Head of caudate nucleus (tissue), 42 donors: ENCODE measurements at places on chromosomes 12 and 14.

GRCh38 chr12:77644915-77645605, 185.6 kb upstream of the NAV3 start:
- DNase-seq = no peak

- no peak for DNase-seq
Observed at GRCh38 chr12:89024580-89024979, 327.7 kb downstream of the DUSP6 start.

GRCh38 chr12:22287776-22288621, 46.5 kb downstream of the ST8SIA1 start:
- DNase-seq = no peak

- no peak for DNase-seq
Observed at GRCh38 chr12:21065845-21066244, 65.1 kb upstream of the SLCO1B1 start.

- DNase-seq = no peak
Observed at GRCh38 chr14:98682726-98683125, 589.3 kb downstream of the BCL11B start.

- DNase-seq = no peak
Observed at GRCh38 chr14:79825046-79825521, 386.2 kb downstream of the DIO2 start.

GRCh38 chr12:128267651-128268378, 845 bp downstream of the TMEM132C start:
- DNase-seq = no peak

DNA sequence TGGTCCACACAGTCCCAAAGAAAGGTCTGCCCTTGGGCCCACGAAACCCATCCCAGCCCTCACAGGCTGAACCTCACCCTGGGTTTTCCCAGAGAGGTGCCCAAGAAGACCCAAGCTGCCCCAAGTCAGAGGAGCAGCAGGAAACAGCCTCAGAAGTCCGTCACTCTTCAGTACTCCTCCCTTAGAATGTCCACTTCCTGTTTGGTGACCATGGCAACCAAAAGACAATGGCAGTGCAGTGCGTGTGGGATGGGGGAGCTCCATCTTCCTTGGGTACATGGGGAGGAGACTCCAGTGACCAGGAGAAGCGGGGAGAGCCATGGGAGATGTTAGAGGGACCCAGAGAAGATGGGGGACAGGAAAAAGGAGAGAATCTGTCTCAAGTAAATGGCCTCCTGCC, 11.3 kb downstream of the SELPLG start:
- no peak for DNase-seq

DNA sequence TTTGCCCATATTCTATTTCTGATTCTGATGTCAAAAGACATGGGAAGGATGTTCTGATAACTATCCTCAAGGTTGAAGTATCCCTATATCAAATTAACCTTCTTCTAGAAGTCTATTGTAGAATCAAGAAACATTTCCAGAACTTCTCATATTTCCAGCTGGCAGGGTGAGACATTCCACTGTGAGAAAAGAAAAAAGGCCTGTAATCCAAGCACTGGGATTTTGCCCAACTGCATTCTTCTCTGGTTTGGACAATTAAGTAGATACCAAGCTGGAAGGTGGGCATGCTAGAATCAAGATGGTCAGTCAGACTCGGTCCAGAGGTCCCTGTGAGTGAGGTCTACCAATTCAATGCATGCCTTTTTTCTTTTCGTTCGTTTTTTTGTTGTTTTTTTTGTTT, 60.9 kb downstream of the MAP3K9 start:
- no peak for DNase-seq

DNA sequence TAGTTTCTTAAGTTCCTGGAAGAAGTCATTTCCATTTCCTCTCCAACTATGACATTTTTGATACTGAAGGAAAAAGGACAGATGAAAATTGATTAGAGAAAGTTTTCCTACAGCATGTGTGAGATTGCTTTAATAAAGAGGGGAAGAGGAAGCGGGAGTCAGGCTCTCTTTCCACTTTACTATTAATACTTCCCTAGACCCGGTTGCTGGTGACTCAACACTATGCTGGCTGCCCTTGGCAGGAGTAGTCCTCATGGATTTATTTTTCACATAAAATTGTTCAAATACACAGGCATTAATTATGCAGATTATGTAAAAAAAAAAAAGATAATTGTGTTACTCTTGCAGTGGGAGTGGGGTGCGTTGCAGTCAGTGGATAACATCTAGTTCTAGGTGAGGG, 293.4 kb downstream of the EGLN3 start:
- DNase-seq = no peak

- DNase-seq = no peak
Observed at GRCh38 chr14:28488684-28489083, 277.9 kb upstream of the FOXG1 start.

GRCh38 chr14:38207377-38207735, 348 bp upstream of the SSTR1 start:
- no peak for DNase-seq

DNA sequence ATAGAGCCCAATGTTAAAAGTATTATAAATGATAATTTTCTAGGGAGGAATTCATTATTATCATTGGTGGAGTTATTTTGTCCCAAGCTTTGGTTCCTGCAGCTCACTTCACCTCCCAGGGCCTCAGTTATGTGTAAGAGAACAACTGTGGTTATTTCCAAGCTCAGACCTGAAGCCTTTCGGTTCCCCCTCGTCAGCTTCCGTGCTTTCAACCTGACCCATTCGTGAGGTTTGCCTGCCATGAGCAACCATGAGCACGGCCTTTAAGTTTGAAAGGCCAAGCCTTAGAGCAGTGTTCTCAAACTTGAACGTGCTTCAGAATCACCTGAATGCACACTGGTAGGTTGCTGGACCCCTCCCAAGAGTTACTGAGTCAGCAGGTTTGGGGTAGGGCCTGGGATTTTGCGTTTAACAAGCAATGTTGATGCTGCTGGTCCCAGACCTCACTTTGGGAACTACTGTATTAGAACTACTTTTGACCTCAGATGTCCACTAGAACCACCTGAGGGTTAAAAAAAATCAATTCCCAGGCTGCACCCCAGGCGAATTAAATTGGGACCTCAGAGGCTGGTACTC, 133.0 kb upstream of the PRMT8 start:
- no peak for DNase-seq

DNA sequence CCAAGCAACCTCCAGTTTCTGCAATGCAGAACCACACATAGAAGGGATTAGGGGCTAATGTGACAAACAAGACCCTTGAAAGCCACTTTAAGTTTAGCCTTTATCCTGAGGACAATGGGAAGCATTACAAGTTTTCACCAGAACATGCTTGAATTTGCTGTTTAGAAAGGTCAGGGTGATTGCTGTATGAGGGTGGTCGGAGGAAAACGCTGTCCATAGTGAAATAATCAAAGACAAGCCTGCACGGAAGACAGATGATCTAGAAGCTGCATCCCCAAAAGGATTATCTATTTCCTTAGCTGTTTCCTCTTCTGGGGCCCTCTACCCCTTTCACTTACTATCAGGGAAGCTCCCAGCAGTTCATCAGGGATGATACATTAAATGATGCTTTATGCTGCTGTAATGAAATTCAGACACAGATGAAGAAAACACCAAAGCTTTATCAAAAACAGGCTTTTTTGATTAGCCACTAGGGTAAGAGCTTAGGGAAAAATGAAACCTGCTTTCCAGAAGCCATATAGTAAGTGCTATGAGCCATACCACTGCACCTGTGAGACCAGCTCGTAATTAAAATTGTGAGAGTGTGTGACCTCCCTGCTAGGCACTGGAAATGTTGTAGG, 6.5 kb downstream of the HAL start:
- no peak for DNase-seq

DNA sequence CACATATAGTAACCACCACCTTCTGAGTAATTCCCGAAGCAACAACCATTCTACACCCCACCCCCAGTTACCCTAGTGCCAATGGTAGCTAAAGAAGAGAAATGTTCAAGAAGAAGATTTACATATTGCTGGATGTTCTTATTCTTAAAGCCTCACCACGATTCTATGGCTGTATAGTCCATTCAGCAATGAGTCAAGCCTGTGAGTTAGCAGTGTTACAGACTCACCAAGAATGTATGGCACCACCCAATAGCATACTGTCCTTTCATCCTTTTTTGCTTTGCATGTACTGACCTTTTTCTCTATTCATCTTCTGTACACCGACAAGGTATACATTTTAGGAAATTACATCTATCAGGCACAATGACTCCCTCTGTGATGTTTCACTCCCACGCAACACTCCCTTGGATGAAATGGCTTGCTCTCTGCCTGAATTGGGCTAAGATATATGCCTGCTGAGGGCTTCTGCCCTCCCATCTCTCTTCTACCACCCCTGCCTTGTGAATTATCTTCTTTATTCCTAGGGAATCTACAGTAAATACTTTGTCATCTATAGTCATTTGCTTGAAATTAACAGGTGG, 945.8 kb downstream of the DIO2 start:
- no peak for DNase-seq

DNA sequence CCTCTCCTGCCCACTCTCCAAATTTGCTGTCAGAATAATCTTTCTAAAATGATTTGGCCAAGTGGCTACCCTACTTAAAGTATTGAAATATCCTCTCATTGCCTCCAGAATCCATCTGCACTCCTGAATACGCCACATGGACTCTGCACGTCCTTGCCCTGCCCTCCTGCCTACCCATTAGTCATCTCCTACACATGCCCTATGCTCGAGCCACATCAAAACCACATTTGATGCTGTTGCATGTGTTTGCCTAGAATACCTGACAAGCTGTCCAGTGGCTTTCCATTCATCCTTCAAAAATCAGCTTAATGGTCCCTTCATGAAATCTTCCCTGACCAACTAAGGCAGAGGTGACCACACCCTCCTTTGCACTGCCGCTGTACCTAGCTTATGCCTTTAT, 17.0 kb downstream of the VCPKMT start:
- DNase-seq = no peak

DNA sequence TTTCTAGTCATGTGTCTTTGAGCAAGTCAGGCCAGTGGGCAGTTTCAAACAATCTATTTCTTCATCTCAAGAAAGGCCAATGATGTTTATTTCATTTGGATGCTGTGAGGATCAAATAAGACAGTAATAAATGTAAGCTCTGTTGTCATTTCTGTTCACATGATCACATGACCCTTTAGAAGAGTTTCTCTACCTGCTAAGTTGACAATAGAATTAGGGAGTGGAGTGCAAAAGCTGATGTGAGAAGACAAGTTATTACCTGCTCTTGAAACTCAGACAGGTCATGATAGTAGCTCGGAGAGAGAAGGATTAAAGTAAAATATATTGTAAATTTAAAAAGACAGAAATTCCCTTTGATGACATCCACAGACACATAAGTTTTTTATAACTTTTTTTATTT, 37.3 kb upstream of the DCN start:
- DNase-seq = no peak

- no peak for DNase-seq
Observed at GRCh38 chr14:31403707-31404106, 16.6 kb downstream of the HEATR5A start.

DNA sequence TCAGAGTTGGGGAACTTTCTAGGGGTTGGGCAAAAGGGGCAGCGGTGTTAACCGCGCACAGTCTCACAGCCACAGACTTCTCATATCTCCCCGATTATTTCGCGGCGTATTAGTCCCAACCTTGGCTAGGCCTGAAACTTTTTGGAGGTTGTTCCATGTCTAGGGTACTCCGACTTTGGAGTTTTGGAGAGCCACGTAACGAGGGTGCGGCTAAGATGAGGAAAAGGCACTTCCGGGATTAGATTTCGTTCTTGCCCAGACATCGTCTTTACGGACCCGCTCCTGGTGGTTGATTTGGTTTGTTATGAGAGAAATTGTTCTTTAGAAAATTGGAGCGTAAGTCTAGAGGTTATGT, 513 bp downstream of the CCNK start:
- DNase-seq = no peak

DNA sequence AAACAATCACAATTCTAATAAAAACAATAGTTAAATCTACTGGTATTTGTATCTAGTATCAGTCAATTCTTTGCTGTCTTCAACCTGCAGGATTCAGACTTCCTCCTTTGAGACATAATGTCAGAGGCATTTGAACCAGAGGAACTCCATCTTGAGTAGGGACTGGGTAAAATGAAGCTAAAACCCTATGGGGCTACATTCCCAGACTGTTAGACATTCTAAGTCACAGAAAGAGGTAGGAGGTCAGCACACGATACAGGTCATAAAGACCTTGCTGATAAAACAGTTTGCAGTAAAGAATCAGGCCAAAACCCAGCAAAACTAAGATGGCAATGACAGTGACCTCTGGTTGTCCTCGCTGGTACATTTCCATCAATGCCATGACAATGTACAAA, 48.2 kb upstream of the MAP3K9 start:
- DNase-seq = no peak

GRCh38 chr14:33229269-33229929, 290.7 kb downstream of the NPAS3 start:
- DNase-seq = peak; percentile 18

GRCh38 chr12:106601031-106601430, 18.2 kb downstream of the RFX4 start:
- peak; percentile 5 for DNase-seq

- DNase-seq = no peak
Observed at GRCh38 chr12:71472441-71472911, 32.9 kb downstream of the LGR5 start.

DNA sequence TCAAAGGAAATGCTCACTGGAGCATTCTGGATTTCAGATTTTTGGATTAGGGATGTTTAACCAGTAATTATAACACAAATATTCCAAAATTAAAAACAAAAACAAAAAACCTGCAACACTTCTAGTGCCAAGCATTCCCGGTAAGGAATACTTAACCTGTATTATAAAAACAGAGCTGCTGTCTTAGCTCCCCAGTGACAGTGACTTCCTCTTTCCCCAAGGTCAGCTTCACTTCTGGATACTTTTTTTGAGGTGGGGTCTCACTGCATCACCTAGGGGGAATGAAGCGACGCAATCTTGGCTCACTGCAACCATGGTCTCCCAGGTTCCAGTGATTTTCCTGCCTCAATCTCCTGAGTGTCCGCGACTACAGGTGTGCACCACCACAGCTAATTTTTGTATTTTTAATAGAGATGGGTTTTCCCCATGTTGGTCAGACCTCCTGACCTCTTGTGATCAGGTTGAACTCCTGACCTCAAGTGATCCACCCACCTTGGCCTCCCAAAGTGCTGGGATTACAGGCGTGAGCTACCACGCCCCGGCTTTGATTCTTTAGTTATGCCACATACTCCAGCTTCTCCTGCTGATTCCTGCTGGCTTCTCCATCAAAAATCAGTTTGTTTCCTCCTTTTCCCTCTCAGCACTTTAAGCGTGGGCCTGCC, 15.9 kb downstream of the PPP1CC start:
- no peak for DNase-seq

- DNase-seq = no peak
Observed at GRCh38 chr12:113299619-113300237, 35.2 kb downstream of the SLC8B1 start.

DNA sequence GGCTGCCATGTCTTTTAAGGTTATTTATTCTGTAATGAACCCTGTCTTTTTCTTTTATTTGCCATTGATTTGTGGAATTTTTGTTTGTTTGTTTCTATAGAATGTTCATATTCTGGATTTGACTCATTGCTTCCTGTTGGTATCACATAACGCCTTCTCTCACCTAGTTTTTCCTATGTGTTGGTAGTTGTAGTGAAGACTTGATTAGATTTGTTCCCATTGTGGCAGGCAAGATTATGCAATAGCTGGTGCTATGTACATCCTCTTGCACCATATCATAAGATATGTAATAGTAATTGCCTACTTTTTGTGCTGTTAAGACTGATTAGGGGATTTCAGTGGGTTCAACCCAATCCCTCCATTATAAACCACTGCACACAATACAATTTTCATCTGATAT, 3.9 kb upstream of the KRT6B start:
- DNase-seq = no peak

- no peak for DNase-seq
Observed at GRCh38 chr14:76715101-76715500, 46.2 kb upstream of the VASH1 start.
